ENCODE measurements at places on chromosomes 11 and 22.

GRCh38 chr11:62054484-62055121 lies 69.2 kb upstream of the INCENP start:
- no peak for DNase-seq

DNA sequence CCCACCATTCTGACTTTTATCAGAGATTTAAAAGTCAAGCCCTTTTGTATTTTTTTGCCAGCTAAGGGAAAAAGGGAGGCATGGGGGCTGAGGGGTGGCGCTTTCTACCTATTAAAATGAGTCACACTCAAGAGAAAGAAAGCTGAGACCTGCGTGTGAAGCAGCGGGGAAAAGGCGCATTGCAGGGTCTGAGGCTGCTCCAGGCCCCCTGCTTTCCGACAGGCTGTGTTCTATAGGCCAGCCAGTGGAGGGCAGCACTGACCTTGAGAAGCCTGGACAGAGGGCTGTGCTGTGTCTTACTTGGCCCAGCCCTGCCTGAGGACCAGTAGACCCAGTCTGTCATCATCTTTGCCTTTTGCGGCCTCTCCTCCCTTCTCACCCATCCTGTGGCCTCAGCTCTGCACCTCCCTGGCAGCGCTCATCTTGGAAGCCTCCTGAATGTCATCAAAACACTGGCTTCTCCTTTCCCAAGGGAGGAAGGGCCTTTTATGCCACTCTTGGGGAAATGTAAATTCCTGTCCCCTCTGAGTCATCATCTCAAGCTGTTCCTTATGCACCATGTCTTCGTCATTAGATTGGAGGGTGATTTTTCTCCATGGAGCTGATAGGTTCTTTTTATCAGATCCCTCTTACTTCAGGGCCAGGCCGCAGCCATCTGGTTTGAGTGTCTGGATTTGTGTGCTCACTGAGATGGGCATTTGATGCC lies 12.6 kb upstream of the MAPK8IP1 start:
- DNase-seq, result peak; percentile 61

- no peak for DNase-seq
Measured at GRCh38 chr11:125773516-125773915, 5.1 kb downstream of the PATE2 start.

- no peak for DNase-seq
Measured at GRCh38 chr11:44865866-44866272, 84.8 kb downstream of the TP53I11 start.

- DNase-seq, result no peak
Measured at GRCh38 chr11:16911658-16912057, 102.6 kb downstream of the PLEKHA7 start.

DNA sequence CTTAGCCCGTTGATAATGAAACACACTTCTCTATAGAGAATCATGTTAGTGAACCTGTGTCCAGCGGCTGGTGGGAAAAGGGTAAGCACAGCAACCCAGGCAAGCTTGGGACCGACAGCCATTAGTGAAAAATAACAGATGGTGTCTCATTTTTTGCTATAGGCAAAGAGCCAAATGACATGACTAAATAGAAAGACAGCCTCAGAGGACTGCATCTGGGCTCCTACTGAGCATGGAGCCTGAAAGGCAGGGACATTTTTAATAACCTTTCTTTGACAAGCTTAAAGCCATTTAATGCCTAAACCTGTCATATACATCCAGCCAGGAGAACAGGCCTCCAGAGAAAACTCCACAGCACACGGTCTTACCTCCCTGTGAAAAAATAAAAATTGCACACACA lies 67.0 kb downstream of the FANCF start:
- DNase-seq, result no peak

- no peak for DNase-seq
Measured at GRCh38 chr11:36243641-36244040, 45.6 kb downstream of the COMMD9 start.

DNA sequence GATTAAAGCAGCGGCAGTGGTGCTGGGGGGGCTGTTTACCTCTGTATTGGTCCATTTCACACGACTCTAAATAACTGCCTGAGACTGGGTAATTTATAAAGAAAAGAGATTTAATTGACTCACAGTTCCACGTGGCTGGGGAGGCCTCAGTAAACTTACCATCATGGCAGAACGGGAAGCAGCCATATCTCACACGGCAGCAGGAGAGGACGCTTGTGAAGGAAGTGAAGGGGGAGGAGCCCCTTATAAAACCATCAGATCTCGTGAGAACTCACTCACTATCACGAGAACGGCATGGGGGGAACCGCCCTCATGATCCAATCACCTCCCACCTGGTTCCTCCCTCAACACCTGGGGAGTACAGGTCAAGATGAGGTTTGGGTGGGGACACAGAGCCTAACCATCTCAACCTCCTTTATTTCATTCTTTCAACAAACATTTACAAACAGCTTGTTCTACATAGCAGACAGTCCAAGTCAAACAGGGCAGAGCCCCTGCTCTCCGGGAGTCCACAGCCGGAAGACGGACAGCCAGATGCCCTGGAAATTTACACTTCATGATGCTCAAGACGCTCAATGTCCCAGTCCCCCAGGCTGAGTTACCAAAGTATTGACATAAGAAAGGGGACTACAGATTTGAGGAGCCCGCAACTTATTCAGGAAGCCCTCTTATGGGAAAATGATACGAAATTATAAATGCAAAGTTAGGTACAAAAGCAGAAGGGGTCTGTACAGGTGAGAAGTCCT lies 26.3 kb upstream of the HMGXB4 start:
- no peak for DNase-seq

GRCh38 chr11:17472467-17472866 lies 4.2 kb downstream of the ABCC8 start:
- DNase-seq, result no peak

GRCh38 chr11:57094181-57094935 lies 87.4 kb upstream of the LRRC55 start:
- no peak for DNase-seq
